ENCODE measurements at places on chromosomes 2 and 18. TPM values are rescaled to one million over a fixed set of nuclear protein-coding genes. Genes with fewer than 3 reads are reported as not detected.

- DNase-seq = no peak
- H3K4me1 ChIP-seq = no peaks in the 10 kb centered on the region
- H3K4me3 ChIP-seq = no peak overlapping the region
- H3K27me3 ChIP-seq = no peaks in the 10 kb centered on the region
Observed at GRCh38 chr18:25595274-25596060, 243.5 kb upstream of the ZNF521 start.

DNA sequence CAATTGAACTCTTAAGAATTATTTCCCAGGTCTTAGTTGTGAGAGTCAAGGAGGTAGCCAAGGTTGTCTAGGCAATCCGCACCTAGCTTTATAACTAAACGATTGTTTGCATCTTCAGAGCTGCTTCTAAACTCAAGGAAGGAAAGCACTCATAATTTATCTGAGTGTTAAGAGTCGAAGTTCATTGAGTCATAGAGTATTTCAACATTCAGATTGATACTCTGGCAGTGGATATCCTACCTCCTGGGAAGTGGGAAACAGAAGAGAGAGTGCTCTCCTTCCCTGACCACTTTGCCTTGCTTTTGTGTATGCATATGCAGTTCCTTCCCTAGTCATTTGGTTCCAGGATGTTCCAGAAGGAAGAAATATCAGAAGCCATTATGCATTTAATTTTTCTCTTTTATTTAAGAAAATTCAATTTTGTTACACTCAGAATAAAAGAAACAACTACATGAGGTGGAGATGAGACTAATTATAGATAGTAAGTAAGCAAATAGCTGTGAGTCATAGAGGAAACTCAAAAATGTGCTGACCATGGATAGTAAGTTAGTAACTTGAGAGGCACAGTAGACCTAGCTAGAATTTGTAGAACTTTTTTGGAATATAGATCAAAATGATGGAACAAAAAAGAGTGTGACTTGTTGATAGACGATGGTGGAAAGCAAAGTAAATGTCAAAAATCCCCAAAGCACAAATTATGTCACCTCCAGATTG is 35.4 kb upstream of the FSHR start:
- H3K27me3 ChIP-seq = no peaks in the 10 kb centered on the region
- no peak for DNase-seq
- H3K4me3 ChIP-seq = no peak overlapping the region
- no peaks in the 10 kb centered on the region for H3K4me1 ChIP-seq
- no peak overlapping the region for H3K27ac ChIP-seq

CD8B2 gene
- 0.10 TPM for total RNA-seq

DNA sequence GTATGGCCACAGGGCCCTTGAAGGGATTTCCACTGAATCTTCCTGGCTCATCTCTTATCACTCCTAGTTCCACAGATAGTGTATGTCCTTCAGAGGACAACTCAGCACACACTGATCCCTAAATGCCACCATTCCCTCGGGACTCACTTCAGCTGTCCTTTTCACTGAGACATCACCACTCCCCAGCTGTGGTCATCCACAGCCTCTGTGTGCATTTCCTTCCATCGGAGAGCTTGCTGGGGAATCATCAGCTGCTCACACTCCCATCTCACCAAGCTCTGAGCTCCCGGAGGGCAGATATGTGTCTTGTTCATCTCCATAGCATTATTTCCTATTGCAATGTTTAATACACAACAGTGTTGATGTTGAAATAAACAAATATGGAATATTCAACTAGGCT is 759.5 kb downstream of the RNF144A start:
- H3K27me3 ChIP-seq = no peaks in the 10 kb centered on the region
- peaks cover 22% of the 10 kb centered on the region for H3K36me3 ChIP-seq
- H3K4me1 ChIP-seq = peaks cover 58% of the 10 kb centered on the region
- no peak for DNase-seq

HPCAL1 gene
- 13.8 TPM for total RNA-seq

ATP6V1B1 gene
- 7.2 TPM for total RNA-seq

GRCh38 chr2:178913049-178913441 is 105.8 kb upstream of the TTN start:
- no peak for DNase-seq
- no peaks in the 10 kb centered on the region for H3K36me3 ChIP-seq
- H3K27ac ChIP-seq = no peak overlapping the region

- H3K27me3 ChIP-seq = no peaks in the 10 kb centered on the region
- DNase-seq = no peak
- H3K36me3 ChIP-seq = peaks cover 13% of the 10 kb centered on the region
Observed at GRCh38 chr18:3454365-3455089, 4.6 kb downstream of the TGIF1 start.

- no peak overlapping the region for H3K27ac ChIP-seq
- DNase-seq = no peak
- H3K27me3 ChIP-seq = no peaks in the 10 kb centered on the region
- H3K4me3 ChIP-seq = no peak overlapping the region
Observed at GRCh38 chr18:46704816-46705215, 47.8 kb upstream of the LOXHD1 start.

DYNAP gene
- not detected for total RNA-seq

GRCh38 chr18:37742436-37742835 is 176.8 kb upstream of the CELF4 start:
- H3K27me3 ChIP-seq = peaks cover 5% of the 10 kb centered on the region
- no peak overlapping the region for H3K4me3 ChIP-seq
- H3K27ac ChIP-seq = no peak overlapping the region
- no peaks in the 10 kb centered on the region for H3K4me1 ChIP-seq
- H3K36me3 ChIP-seq = no peaks in the 10 kb centered on the region
- no peak for DNase-seq

GAL3ST2 gene
- 0.83 TPM for total RNA-seq

- H3K4me1 ChIP-seq = peaks cover 9% of the 10 kb centered on the region
- H3K27me3 ChIP-seq = no peaks in the 10 kb centered on the region
- DNase-seq = no peak
- H3K4me3 ChIP-seq = no peak overlapping the region
Observed at GRCh38 chr2:200506679-200507078, 3.2 kb downstream of the KCTD18 start.

SIX3 gene
- not detected for total RNA-seq

Data from natural killer cell treated with Interleukin-12 subunit alpha and Interleukin-12 subunit beta and Interleukin-15 and Interleukin-18, amount 100 ng/mL, for 72 hours (primary cell).